ENCODE measurements at places on chromosomes 11 and 22.

GRCh38 chr11:132719684-132720083 lies 812.6 kb downstream of the OPCML start:
- no peak for DNase-seq

DNA sequence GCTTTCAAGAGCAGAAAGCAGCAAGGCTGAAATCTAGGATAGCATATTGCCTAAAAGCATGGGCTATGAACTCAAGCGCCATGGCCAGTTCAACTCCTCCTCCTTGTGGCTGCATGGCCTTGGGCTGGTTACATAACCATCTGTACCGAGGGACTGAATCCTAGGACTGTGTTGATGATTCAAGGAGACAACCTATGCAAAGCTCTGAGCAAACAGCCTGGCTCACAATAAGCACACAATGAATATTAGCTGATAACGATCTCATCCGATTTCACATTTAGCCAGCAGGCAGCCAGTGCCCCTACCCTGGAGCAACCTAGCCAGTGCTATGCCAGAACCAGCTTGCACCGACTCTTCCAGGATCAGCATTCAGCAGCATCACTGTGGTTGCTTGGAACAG lies 698.4 kb downstream of the TBC1D22A start:
- DNase-seq: no peak

DNA sequence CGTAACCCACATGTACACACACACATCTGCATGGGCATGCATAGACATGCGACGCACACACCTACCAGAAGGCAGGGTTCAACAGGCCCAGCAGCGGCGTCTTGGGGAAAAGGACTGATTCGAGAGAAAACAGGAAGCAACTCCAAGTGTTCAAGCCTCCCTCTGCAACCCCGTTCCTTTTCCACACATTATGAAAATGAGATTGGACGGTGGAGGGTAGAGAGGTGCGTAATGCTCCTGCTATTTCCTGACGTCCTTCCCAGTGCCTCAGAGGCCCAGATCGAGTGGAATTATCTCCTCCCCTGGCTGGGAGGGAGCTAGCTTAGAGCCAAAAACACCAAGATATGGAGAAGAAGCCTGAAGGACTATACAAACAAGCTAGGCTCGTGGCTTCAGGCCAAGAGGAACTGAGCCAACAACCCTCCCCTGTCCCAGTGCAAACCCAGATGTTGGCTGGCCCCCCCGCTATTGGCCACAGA lies 289.2 kb downstream of the MN1 start:
- no peak for DNase-seq

GRCh38 chr11:77617892-77618291 lies 19.7 kb downstream of the CLNS1A start:
- no peak for DNase-seq

DNA sequence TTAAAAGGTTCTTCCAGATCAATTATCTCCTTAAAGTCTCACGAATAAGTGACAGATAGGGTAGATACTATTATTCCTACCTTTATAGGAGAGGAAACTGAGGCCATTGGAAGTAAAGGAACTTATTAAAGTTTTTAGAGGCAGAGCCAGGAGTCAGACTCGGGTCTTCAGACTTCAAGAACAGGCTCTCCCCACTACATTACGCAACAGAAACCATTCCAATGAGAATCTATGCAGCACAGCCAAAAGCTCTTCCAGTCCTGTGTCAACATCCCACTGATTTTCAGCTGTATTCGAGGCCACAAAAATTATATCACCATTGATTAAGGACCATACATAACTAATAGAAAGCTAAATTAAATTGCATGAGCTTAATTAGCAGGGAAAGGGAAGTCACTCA lies 77.4 kb downstream of the RELT start:
- DNase-seq: no peak

DNA sequence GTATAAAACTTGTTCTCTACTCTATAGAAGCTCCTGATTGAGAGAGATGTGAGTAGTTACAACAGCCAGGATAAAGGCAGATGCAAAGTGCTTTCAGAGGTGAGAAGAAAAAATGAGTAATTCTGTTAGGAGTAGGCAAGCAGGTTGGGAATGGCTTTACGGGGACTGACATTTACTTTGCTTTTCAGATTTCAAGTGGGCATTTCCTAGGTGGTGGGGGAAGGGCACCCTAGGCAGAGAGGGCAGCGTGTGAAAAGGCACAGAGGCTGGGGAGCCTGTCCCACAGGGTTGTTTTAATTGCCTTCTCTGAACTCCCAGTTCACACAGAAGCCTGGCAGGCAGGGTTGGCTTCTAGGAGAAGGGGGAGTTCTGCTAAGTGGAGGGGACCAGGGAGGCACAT lies 106.5 kb downstream of the NAV2 start:
- no peak for DNase-seq
